ENCODE measurements at places on chromosomes 12 and 14.

DNA sequence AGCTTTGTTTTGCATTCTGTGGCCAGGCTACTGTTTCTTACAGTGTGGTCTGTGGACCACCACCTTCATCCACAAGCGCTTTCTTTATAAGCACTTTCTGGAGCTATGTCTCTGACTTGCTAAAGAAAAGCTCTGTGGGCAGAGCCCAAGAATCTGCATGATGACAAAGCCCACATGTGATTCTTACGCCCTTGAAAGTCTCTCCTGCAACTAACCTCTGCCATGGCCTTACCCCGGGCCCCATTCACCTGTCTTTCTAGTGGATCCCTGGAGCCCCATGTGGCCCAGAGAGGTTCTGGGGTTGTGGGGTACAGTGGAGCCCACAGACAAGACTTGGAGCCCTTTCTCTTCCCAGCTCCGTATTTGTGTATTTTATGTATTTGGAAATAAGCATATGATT is 16.6 kb downstream of the PLEKHH1 start:
- DNase-seq = no peak

DNA sequence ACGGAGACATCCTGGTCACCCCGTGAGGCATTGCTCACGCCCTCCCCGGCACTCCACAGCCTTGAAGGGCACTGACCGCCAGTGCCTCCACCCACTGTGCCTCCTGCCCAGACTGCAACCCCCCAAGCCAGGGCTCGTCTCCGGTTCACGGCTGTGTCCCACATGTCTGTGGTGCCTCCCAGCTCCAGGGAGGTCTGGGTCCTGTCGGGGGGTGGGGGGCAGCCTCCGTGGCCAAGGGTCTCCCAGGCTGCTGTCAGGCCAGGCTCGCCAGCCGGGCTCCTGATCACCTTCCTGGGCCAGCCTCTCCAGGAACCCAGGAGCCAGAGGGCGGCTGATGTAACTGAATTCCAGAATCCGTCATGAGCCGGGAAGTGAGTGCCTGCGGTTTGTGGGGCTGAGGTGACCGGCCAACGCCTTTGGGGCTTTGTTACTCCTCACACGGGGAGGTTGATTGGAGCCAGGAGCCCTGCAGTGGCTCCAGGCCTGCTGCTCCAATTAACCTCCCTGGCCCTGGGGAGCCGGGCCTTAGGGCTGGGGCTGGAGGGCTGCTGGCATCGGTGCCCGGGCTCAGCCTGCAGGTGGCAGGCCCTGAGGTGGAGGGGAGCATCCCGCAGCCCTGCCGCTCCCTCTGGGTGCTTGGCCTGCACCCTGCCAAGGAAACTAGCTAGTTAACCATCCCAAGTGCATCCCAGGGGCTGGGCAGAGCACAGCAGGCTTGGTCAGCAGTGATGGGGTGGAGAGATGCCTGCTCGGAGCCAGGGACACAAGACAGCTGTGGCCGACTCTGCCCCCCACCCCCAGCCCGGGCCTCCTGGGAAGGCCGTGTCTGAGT is 36.4 kb upstream of the FBRSL1 start:
- no peak for DNase-seq

DNA sequence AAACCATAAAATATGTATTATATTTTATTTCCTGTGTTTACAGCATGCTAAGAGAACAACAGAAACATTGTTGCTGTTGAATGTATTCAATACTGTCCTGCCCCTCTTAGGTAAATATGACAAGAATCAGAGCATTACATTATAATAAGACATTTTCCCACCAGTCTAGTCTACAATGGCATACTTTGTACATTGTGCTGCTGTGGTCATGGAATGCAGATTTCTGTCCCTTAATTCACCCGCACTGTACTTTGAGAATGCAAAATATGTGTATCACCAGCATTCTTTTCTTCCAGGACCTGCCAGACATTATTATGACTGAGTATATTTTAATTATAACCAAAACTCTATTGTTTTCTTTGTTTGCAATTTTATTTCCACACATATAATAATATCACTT is 16.5 kb upstream of the OR10AD1 start:
- no peak for DNase-seq

GRCh38 chr14:31080056-31080455 is 53.9 kb upstream of the STRN3 start:
- no peak for DNase-seq

GRCh38 chr12:108378926-108379325 is 39.8 kb upstream of the CMKLR1 start:
- no peak for DNase-seq

GRCh38 chr12:113413488-113413939 is 8.7 kb upstream of the SDSL start:
- DNase-seq = no peak
